ENCODE measurements at places on chromosomes 3 and 15.

GRCh38 chr15:69538379-69538778, 85.8 kb downstream of the RPLP1 start:
- DNase-seq, result peak; percentile 34

GRCh38 chr15:29731865-29732264, 90.4 kb downstream of the TJP1 start:
- DNase-seq, result no peak

- no peak for DNase-seq
These were observed 495.0 kb downstream of the NLGN1 start for GRCh38 chr3:173892547-173892946.

DNA sequence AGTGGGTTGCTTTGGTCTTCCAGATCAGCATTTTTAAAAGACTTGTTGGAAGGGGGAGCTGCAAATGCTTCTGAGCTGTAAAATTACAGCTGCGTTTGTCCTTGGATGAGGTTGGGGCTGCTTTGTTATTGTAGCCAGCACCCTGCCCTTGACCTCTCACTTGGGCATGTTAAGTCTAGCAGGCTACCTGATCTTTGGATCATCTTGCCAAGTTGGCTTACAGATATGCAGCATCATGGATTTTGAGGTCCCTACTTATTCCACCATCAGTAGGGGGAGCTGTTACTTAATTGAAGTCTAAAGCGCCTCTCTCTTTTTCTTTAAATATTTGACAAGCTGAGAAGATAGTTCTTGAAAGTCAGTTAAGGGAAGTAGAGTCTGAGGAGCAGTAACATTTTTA, 793.0 kb downstream of the MCTP2 start:
- no peak for DNase-seq

GRCh38 chr3:13016721-13017255, 56.4 kb downstream of the IQSEC1 start:
- DNase-seq, result peak; percentile 27

DNA sequence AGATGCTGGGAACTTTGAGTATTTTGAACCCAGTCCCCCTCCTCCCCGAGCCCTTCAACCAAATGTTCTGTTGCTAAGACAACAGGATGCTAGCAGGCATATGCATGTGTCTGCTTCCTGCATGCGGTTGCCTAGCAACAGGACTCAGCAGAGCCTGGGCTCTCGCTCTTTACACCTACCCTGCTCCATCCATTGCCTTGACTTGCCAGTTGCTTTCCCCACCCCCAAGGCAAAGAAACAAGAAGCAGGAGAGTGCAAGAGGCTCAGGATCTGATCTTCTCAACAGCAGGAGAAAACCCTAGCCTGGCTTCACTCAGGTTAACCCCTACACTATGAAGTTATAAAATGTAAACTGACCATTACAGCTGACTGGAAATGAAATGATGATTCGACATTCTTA, 393.0 kb downstream of the IGSF11 start:
- peak; percentile 95 for DNase-seq

DNA sequence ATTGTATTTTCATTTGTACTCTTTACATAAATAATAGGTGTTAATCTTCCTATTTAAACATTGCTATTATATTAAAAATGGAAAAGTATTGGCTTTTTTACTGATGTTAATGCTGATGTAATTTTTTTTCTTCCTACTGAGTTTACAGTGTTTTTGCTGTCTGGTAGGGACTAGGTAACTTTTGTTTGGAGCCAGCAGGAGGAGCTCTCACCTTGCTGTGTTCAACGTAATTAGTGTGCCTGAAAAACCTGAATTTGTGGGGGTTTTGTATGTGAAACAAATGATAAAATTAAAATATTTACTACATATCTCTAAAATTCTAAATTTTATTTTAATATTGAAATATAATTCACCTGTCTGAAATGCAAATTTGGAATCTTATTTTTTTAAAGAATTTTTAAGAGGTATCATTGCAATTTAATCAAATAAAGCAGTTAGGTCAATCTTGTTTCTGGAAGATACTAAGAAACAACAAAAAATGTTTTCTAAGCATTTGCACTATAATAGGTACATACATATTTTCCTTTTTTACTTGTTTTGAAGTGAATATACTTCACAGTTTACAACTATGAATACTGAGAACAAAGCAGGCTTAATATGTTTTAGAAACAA, 48.8 kb downstream of the EPHA6 start:
- no peak for DNase-seq

- no peak for DNase-seq
These were observed 396.6 kb downstream of the GABRB3 start for GRCh38 chr15:26376243-26376642.

GRCh38 chr3:123053107-123053506, 13.7 kb upstream of the PDIA5 start:
- DNase-seq, result no peak

DNA sequence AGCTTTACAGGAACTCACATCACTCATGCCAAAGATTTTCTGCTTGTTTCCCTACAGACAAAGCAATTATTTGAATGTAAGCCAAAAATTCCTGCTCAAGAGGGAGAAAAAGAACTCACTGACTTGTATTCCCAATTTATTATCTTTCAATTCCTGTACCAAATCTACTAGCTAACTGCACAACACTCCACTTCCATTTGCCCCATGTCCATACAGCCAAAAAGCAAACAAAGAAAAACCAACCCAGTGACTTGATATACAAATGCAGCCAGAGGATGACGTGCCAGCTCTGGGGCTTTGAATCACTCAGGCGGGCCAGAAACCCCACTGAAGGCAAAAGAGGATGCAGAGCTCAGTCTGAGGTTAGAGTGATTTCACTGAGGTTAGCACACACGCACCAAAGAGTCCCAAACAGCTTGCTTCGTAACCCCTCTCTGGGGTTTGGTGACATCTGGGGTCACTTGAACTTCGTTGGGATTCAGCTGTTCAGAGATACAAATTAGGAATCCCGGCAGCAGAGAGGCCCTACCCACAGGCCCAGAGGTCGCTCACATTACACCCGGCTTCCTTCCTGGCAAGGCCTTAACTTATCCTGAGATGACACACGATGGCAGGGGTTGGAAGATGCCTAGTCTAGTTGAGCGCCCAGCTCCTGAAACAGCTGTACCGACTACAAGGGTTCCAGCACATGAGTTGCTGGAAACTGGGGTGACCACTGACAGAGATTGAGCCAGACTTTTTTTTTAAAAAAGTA, 1.6 kb downstream of the RFTN1 start:
- DNase-seq, result no peak

Measured in posterior cingulate gyrus (tissue), 11 donors.